WTC11 (cell line): ENCODE measurements at places on chromosomes 16 and 17.

DNA sequence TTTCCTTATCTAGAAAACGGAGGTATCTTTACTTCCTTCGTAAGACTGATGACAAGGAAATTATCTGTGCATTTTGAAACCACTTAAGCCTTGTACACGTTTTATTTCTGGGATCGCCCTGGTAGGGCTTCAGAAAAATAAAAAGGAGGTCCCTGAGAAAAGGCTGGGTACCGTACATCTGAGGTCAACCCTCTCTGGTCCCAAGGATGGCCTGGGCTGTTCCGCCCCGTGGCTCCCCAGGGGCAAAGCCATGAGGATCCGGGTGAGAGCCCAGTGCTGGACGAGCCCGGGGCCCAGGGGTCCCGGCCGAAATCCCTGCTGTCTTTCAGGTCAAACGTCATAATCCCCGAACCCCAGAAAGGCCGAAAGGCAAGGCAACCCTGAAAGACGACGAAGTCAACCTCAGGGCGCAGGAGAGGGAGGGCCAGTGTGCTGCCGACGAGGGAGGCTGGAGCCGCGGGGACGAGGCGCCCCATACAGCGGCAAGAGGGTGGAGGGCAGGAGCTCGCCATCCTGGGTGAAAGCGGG is 656 bp upstream of the FUS start:
- DNase-seq = no peak

GRCh38 chr16:29700253-29700987 is 21.4 kb downstream of the QPRT start:
- DNase-seq = peak; percentile 83

- DNase-seq = no peak
Measured at GRCh38 chr17:65537343-65537844, 24.1 kb downstream of the AXIN2 start.

- DNase-seq = no peak
Measured at GRCh38 chr17:28950752-28951427, 428 bp downstream of the PHF12 start.

- no peak for DNase-seq
Measured at GRCh38 chr16:31354394-31355291, at the start of gene ITGAX. Gene ITGAX (plus strand): TSS chr16:31355176. CDS start chr16:31355255, 79 bp downstream.

- no peak for DNase-seq
Measured at GRCh38 chr17:36945959-36946725, 2.6 kb upstream of the AATF start.

DNA sequence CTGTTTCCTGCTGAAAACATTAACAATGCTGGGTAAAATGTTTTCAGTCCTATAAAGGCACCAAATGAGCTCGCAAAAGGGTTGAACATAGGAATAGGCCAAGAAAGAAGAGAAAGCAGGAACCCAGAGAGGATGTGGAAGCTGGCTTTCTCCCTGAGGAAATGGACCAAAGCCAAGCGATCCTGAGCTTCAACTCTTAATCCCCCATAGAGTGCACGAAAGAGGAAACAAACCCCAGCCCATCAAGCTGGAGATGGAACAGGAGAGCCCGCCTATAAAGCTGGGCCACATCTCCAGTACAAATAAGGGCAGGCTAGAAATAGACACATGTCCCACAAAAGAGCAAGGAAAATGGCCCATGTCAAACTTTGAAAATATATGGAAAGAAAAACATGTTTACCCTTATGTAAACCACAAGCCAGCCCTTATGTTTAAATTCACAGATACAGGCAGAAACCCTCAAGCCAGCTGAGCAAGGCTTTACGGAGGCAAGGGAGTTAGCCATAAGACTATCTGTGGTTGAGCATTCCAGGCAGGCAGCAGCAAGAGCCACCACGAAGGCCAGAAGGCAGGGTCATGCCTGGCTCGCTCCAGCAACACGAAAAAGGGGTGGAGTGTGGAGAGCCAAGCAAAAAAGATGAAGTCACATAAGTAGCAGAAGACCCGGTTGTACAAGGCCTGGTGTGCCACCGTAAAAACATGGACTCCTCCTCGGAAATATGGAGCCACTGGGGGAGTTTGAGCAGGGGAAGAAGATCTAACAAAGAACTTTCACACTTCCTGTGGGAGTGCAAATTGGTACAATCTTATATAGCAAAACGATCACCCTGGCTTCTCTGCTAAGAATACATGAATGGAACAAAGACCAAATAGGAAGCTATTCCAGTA is 27.8 kb downstream of the COPRS start:
- no peak for DNase-seq

- peak; percentile 19 for DNase-seq
Measured at GRCh38 chr16:62034231-62035114, 1.8 kb downstream of the CDH8 start.

DNA sequence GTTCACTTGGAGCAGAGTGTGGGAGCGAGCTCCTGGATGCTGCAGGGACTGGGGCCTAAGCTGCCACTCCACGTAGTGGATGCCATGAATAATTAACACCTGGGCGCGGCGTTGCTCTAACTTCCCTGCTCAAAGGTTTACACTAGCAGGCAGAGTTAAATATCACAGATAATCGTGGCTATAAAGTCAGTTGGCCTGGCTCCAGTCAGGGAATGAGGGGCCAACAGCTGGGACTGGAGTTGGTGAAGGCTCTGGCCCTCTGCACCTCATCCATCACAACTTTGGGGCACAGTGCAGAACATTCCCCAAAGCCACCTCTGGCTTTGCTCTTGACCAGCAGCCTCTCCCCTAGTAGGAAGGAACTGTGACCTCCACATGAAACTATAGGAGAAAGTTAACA is 10.9 kb downstream of the HOXB4 start:
- no peak for DNase-seq

GRCh38 chr17:72890711-72891110 is 201.8 kb downstream of the SLC39A11 start:
- DNase-seq = no peak

DNA sequence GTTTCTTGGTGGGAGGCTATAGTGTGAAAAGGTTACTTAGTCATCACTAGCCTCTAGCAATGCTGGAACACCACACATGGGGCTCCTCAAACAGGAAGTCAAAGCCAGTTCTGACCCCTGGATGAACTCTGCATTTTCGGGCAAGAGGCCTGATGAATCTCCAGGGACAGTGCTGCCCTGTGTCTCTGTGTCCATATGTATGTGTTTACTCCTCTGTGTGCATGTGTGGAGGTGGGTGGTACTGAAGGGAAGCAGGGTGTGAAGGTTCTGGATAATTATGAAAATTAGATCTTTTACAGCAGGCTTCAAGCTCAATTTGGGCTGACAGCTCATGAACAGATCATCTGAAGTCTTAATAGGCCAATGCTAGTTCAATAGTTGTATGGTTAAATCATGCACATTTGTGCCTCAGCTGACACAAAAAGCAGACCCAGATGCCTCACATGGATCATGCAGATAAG is 133.6 kb downstream of the SNX11 start:
- no peak for DNase-seq

DNA sequence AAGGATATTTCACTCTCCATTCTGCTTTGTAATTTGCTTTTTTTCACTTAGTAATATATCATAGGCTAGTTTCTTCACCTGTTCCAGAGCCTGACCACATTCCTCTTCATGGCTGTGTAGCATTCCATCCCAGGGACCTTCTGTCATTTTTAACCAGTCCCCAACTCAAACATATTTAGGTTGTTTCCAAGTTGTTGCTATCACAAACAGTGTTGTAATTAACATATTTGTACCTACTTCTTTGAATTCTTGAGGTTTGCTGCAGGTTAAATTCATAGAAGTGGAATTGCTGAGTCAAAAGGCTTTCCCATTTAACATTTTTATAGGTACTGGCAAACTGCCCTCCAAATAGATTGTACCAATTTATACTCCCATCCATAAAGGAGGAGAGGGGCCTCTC is 65.1 kb upstream of the MED9 start:
- DNase-seq = no peak

DNA sequence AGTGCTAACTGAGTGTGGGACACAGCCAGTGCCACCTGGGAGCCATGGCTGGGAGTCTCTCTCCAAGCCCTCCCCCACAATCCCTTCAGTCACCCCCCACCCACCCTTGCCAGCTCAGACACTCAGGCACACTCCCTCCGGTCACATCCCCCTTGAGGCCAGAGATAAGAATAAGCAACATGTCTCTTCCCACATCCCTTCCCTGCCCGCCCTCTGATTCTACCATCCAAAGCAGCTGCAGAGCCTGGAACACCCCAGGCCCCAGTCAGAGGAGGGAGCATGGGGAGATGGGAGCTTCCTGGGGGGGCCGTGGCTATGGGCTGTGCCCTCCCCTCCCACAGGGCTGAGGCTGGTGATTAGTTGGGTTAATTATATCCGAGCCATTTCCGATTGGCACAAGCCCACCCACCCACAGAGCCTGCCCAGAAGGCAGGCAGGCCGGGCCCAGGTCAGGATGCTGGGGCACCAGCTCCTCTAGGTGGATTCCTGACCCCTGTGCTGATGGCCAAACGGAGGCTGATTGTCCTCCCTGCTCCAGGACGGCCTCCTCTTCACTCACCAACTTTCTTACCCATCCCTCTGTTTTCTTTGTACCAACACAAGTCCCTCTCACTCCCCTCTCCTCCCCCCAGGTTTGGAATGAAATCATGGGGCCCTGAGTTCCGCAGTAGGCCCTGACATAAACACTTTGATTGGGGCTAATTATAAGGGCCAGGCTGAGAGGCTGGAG is 28.6 kb upstream of the MEIOC start:
- no peak for DNase-seq

DNA sequence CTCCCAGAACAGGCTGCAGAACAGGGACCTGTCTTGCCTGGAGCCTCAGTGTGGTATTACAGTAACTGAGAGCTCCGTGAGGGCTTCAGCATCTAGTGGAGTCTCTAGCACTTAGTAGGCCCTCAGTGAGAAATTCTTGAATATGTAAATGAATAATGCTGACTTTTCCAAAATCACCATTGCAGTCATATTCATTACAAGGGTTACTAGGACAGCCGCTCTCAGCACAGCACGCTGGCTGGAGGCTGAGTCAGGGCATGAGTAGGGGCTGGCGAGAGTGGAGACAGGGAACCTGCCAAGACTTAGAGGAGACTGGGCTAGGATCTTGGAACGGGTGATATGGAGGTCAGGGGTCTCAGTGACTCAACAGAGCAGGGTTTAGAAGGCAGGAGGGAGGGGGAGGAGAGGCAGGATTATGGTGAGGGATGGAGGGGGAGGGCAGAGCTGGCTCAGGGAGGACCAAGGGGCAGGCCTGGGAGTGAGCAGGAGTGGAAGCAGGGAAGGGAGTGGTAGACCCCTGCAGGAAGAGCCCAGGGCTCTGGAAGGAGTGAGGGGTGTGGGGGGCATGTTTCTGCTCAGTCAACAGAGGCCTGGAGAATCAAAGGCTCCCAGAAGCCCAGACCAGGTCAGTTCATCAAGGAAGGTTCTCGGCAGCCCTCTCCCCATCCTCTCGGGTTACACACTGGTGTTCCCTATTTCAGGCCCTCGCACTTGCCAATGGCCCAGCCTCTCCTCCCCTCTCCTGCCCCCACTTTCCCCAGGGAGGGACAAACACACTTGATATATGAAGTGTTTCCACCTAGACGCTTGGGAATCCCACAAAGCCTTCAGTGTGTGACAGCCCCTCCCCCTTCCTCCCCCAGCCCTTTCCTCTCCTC is 42.3 kb downstream of the FZD2 start:
- no peak for DNase-seq

- no peak for DNase-seq
Measured at GRCh38 chr16:83989300-83989699, 21.3 kb downstream of the NECAB2 start.

DNA sequence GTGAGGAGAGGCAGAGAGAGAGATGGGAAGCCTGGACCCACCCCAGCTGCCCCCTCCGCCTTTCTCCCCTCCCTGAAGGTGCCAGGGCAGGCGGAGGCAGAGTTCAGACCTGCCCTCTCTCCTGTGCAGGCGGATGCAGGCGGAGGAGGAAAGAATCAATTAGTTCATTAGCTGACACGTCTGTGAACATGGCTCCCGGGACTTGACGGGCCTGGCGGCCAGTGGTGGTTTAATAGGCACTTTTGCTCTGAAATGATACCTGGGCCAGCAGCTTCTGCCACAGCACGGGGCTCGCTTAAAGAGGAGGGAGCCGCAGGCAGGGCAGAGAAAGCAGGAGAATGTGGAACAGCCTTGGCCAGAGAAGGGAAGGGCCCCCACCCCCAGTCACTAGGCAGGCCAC is 98.1 kb downstream of the SDK2 start:
- DNase-seq = no peak

DNA sequence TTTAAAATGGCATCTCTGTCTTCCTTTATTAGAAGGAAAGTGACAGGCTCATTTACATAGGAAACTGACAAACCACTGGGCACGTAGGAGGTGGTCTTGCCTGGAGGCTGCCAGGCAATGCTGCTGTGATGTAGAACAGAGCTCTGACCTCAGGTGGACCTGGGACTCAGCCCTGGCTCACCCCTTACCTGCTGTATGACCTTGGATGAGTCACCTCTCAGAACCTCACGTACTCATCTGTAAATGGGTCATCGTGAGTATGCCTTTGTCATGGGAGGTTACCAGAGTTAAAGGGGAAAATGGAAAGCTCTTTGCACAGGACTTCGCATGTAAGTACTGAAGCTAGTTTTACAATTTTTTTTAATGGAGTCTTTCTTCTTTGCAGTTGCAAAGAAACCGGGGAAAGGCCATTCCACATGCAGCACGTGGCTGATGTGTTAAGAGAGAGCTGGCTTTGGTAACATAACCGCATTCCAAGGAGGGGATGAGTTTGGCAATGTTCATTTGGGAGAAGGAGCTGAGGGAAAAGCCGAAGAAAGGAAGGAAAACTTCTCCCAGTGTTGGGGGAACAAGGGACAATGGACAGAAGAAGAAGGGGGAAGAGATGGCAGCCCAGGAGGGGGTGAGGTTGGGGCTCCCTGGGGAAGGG is 37.4 kb upstream of the LONP2 start:
- DNase-seq = no peak

GRCh38 chr17:81486199-81486810 is 26.3 kb downstream of the ACTG1 start:
- no peak for DNase-seq

GRCh38 chr16:52114379-52114778 is 432.6 kb downstream of the TOX3 start:
- no peak for DNase-seq

- DNase-seq = no peak
Measured at GRCh38 chr16:66489385-66489784, 60.5 kb downstream of the TK2 start.

GRCh38 chr17:3809135-3809534 is 8.1 kb upstream of the ITGAE start:
- DNase-seq = no peak

- DNase-seq = no peak
Measured at GRCh38 chr17:28319598-28319935, 567 bp downstream of the TMEM97 start.

GRCh38 chr17:35433075-35433894 is 985 bp upstream of the SLFN12 start:
- DNase-seq = peak; percentile 79

DNA sequence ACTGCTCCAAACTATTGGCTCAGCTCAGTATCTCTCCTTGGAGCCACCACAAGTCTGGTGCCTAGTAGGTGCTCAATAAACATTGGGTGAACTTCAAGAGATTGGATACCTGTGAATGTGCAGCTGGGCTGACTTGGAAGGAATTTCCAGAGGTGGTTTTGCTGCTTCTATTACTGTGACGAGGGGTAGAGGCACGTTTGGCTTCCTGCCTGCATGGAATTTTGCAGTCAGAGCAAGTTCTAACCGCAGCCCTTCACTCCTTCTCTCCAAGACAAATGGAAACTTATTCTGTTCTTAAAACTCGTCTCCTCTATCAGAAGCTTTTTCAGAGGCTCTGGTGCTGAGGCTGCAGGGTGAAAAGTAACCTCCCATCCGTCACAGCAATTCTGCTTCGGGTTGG is 342.5 kb downstream of the CPPED1 start:
- DNase-seq = no peak
